ENCODE measurements at places on chromosomes 1 and 21. TPM values are rescaled to one million over a fixed set of nuclear protein-coding genes. Genes with fewer than 3 reads are reported as not detected.

Gene KDM1A
- total RNA-seq: 55.2 TPM

Gene TMEM61
- total RNA-seq: not detected

DNA sequence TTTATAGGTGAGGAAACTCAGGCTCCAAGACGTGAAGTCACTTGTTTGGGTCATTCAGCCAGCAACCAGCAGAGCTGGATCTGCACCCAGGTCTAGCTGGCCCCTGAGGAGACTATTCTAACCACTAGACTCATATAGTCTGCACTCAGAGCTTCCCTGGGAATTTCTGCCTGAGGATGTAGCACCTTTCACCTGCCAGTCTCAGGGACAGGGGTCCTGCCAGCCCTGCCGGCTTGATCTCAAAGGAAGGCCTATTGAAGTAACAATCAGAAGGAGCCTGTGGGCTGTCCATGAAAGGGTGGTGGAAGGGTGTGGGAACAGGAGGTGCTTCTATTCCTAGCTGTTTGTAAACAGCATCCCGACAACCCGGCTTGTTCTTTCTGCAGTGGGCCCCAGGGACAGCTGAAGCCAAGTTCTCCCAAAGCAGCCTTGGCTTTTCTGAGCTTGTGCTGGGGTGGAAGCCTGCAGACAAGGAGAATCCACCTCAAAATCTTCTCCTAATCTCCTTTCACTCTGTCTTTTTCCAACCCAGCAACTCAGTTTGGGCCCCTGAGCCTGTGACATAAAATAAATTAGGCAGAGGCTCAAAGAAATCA, 7.8 kb downstream of the LMOD1 start:
- H3K27me3 ChIP-seq: peaks cover 25% of the 10 kb centered on the region
- H3K36me3 ChIP-seq: no peaks in the 10 kb centered on the region
- H3K4me1 ChIP-seq: no peaks in the 10 kb centered on the region
- no peak overlapping the region for H3K27ac ChIP-seq
- no peak overlapping the region for H3K4me3 ChIP-seq

Gene C1orf56
- total RNA-seq: 1.9 TPM

GRCh38 chr1:205306929-205307566, 14.5 kb downstream of the NUAK2 start:
- H3K36me3 ChIP-seq: peaks cover 21% of the 10 kb centered on the region
- peaks cover 15% of the 10 kb centered on the region for H3K4me1 ChIP-seq
- DNase-seq: no peak
- H3K27ac ChIP-seq: no peak overlapping the region
- H3K27me3 ChIP-seq: peaks cover 2% of the 10 kb centered on the region

- no peak overlapping the region for H3K4me3 ChIP-seq
- DNase-seq: no peak
- H3K4me1 ChIP-seq: peaks cover 7% of the 10 kb centered on the region
- no peaks in the 10 kb centered on the region for H3K27me3 ChIP-seq
- no peak overlapping the region for H3K27ac ChIP-seq
Observed at GRCh38 chr1:220219136-220219442, 53.2 kb downstream of the RAB3GAP2 start.

Gene HTR1D
- total RNA-seq: not detected

Gene PGLYRP3
- not detected for total RNA-seq

DNA sequence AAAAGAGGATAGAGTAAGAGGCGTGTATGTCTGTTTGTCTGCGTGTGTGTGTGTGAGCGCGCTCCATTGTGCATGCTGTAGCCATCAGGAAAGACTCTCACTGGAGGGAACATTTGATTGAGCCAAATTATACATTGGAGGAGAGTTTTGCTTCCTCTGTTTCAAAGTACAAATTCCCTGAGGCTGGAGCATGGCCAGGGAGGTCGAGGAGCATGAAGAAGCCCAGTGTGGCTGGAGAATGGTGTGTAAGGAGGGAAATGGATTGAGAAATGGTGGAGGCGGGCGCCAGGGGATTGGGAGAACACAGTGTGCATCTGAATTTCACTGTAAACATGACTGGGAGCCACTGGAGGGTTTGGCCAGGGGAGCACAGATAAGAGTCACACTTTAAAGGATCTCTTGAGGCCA, 22.1 kb upstream of the EFNA1 start:
- no peaks in the 10 kb centered on the region for H3K36me3 ChIP-seq
- DNase-seq: no peak
- H3K4me1 ChIP-seq: no peaks in the 10 kb centered on the region
- H3K27ac ChIP-seq: no peak overlapping the region
- H3K27me3 ChIP-seq: peaks cover 11% of the 10 kb centered on the region

DNA sequence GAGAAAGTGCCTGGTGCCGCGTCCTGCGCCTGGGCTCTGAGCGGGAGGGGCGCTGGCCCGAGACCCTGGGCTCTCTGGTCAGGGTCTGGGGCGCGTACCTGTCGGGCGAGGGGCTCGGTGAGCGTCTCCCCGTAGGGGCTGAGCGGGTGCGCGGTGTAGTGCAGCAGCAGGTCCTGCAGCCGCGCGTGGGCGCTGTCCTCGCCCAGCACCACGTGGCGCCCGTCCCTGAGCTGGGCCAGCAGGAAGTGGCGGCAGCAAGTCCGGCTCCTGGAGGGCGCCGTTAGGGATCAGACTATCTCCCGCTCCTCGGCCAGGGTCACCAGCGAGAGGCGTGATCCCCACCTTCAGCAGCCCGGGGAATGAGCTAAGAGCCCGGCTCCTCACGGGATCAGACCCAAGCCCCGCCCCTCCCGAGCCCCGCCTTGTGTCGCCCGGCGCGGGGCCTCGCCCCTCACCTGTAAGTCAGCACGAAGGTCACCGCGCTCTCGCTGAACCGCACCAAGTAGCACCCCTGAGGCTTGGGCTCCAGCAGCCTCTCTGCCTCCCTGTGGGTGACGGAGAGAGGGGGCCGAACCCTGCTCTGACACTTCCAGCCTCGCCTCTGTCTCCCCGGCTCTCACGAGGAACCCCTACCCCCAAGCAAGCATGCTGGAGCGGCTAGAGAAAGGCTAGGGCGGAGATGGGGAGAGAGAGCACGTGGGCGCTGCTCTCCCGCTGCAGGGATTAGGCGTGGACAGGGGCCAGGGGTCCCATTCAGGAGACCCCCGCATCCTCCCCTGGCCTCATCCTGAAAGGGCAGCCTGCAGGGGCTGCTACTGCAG, 2.7 kb downstream of the SH2D2A start:
- H3K27ac ChIP-seq: peak overlapping the region; percentile 100
- peaks cover 56% of the 10 kb centered on the region for H3K4me1 ChIP-seq
- DNase-seq: peak; percentile 80
- H3K4me3 ChIP-seq: peak overlapping the region; percentile 90

Gene NHLH1
- total RNA-seq: 0.33 TPM

DNA sequence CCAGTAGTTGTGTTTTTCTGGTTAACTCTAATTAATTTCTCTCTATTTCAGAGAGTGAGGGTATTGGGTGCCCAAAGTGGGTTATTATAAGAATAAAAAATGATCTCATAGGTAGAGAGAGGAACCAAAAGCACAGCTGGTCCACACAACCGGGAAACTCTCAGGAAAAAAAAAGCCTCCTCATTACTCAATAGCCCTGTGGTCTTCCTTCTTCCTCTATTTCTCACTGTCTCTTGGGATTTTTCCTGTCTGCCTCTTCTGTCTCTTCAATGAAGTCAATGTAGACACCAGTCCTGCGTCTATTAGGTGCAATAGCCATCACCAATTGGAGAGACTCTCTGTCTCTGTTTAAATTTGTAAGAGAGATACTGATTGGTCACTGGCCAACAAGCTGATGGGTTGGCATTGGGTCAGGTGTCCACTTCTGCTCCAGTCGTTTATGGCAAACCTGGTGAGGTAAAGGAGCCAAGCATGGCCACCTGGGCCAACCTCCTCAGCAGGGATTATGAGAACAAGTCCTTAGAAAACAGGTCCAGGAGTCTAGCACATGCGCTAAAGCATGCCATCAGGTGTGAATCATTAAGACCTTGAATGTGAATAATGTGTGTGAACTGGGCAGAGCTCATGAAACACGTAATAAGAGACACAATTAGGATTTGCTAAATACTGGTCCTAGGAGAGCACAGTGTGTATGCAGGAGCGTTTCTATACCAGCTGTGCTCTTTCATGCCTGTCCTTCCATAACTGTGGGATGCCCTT, 443.0 kb upstream of the RUNX1 start:
- no peak overlapping the region for H3K4me3 ChIP-seq
- no peak for DNase-seq
- H3K27ac ChIP-seq: no peak overlapping the region
- peaks cover 5% of the 10 kb centered on the region for H3K36me3 ChIP-seq
- peaks cover 4% of the 10 kb centered on the region for H3K4me1 ChIP-seq

DNA sequence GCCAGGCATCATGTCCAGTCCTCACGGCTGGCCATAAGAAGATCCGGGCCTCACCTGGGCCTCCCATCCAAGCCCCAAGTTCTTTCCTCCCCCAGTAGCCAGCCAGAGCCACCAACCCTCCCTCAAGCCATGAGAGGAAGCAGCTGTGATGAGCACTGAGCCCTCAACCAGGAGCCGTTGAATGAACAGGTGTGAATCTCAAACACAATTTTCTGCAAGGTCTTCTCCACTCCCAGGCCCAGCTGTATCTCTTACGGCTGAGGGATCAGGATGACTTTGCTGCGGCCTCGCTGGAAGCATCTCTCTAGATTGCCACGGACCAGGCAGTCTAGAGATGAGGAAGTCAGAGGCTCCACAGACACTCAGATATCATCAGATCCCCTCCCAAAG, 9.8 kb upstream of the CLDN14 start:
- H3K36me3 ChIP-seq: no peaks in the 10 kb centered on the region
- H3K27ac ChIP-seq: no peak overlapping the region
- H3K4me3 ChIP-seq: no peak overlapping the region
- no peak for DNase-seq
- peaks cover 2% of the 10 kb centered on the region for H3K27me3 ChIP-seq

GRCh38 chr1:200973937-200974657, 49.4 kb downstream of the KIF21B start:
- no peak overlapping the region for H3K27ac ChIP-seq
- H3K27me3 ChIP-seq: no peaks in the 10 kb centered on the region
- H3K4me3 ChIP-seq: no peak overlapping the region
- no peak for DNase-seq

Gene LENEP
- total RNA-seq: 1.9 TPM

Gene ARHGAP29
- not detected for total RNA-seq

- peaks cover 11% of the 10 kb centered on the region for H3K4me1 ChIP-seq
- H3K36me3 ChIP-seq: no peaks in the 10 kb centered on the region
- no peaks in the 10 kb centered on the region for H3K27me3 ChIP-seq
- H3K4me3 ChIP-seq: no peak overlapping the region
Observed at GRCh38 chr1:44240802-44241671, 27.8 kb downstream of the DMAP1 start.

- no peaks in the 10 kb centered on the region for H3K4me1 ChIP-seq
- H3K36me3 ChIP-seq: no peaks in the 10 kb centered on the region
- peaks cover 7% of the 10 kb centered on the region for H3K27me3 ChIP-seq
- no peak for DNase-seq
- H3K4me3 ChIP-seq: no peak overlapping the region
- no peak overlapping the region for H3K27ac ChIP-seq
Observed at GRCh38 chr1:17802164-17802563, 47.0 kb downstream of the ACTL8 start.

Gene ASCL5
- not detected for total RNA-seq

Gene SLAMF1
- total RNA-seq: 41.3 TPM

Gene BACH1
- total RNA-seq: 35.0 TPM

GRCh38 chr1:107807405-107807804, 157.6 kb downstream of the VAV3 start:
- H3K4me3 ChIP-seq: no peak overlapping the region
- H3K27ac ChIP-seq: no peak overlapping the region
- peaks cover 16% of the 10 kb centered on the region for H3K36me3 ChIP-seq

DNA sequence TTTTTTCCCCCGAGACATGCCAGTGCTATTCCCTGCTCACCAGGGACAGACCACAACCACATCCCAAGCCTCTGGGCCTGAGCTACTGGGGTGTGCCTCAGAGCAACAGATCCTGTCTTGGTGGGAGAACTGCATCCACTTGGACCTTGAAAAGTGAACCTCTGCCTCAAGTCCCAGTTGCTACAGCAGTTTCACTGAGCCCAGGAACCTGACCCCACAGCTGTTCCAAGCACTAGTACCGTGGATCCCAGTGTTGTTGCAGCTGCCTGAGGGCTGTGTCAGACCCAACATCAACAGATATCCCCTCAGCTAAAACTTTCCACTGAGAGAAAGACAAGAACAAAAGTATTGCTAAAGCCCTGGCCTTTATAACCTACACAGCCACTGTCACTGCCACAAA, 373.0 kb downstream of the PLPP3 start:
- no peak for DNase-seq
- no peaks in the 10 kb centered on the region for H3K4me1 ChIP-seq
- no peaks in the 10 kb centered on the region for H3K36me3 ChIP-seq
- no peak overlapping the region for H3K4me3 ChIP-seq
- H3K27ac ChIP-seq: no peak overlapping the region

- H3K4me3 ChIP-seq: no peak overlapping the region
- peaks cover 2% of the 10 kb centered on the region for H3K27me3 ChIP-seq
- no peak overlapping the region for H3K27ac ChIP-seq
- H3K4me1 ChIP-seq: no peaks in the 10 kb centered on the region
Observed at GRCh38 chr21:28375708-28376385, 616.8 kb downstream of the LTN1 start.

GRCh38 chr21:36647279-36648093, 51.4 kb upstream of the SIM2 start:
- H3K27me3 ChIP-seq: peaks cover 6% of the 10 kb centered on the region
- H3K36me3 ChIP-seq: no peaks in the 10 kb centered on the region
- no peak overlapping the region for H3K4me3 ChIP-seq
- no peak for DNase-seq
- no peaks in the 10 kb centered on the region for H3K4me1 ChIP-seq

Gene CADM3
- not detected for total RNA-seq

DNA sequence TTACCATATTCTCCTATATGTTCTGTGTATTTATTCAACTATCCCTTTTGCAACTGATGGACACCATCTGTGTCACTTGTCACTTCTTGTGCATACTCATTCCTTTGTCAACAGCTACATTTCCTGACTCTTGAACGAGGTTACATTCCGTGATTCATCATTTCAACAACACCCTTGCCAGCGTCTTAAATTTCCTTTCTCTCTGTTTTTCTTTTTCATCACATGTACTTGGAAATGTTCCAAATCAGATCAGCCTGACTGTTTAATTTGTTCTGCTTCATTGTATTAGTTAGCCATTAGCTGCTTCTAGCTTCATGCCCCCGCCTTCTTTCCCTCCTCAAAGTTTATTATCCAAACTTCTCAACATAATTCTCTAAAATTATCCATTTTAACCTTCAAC, 173.0 kb downstream of the ADGRL4 start:
- H3K27me3 ChIP-seq: peaks cover 12% of the 10 kb centered on the region
- peaks cover 11% of the 10 kb centered on the region for H3K4me1 ChIP-seq
- no peak overlapping the region for H3K4me3 ChIP-seq
- DNase-seq: no peak

DNA sequence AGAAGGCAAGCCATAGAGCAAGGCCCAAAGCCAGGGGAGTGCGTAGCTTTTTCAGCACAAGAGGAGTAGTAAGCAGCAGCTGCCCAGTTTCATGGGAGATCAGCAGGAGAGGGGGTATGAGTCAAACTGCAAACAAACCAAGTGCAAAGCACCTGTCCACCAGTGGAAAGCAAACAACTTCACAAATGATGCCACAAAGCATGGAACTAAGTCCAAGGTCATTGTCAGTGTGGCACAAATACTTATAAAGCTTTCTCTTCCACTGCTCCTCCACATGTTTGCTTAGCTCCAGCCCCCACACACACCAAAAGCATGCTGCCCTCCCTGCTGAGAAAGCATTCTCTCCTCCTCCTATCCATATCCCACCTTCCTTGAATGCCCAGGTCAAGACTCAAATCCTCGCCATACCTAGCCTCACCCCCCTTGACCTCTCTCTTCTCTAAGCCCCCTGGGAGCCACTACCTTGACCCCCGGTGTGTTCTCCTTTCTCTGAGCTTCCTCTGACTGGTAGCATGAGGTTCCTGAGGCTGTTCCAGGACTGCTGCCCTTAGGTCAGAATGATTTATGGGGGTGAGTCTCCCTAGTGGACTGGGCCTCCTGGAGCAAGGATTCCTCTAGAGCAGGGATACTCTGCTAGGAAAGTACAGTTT, 70.4 kb downstream of the DMAP1 start:
- peaks cover 8% of the 10 kb centered on the region for H3K36me3 ChIP-seq
- H3K4me3 ChIP-seq: no peak overlapping the region
- no peak overlapping the region for H3K27ac ChIP-seq
- no peaks in the 10 kb centered on the region for H3K27me3 ChIP-seq

Gene TATDN3
- 18.6 TPM for total RNA-seq

All from activated naive CD8-positive, alpha-beta T cell treated with anti-CD3 and anti-CD28 coated beads, Interleukin-2, amount 10 ng/mL, durations not matched to agents 7 days and 5 days (primary cell).